AG09309 (cell line): ENCODE measurements at places on chromosomes 4 and X.

GRCh38 chr4:37243722-37244582, 591 bp upstream of the NWD2 start:
- DNase-seq, result no peak

DNA sequence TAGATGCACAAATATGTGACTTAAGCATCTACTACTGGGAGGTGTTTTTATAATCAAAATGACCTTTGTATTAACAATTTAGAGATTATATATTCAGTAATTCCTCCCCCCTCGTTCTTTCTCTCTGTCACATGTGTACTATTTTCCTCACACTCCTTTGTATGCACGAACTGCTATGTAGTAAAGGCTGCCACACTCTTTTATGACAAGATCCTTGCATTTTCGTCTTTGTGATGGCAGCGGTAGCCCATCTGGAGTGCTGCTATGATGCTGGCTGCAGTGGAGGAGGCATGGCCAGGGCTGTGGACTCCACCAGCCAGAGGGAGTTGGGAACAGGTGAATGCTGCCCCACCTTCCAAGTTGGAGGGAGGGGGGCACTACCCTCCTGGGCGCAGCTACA, 216.3 kb downstream of the NSUN7 start:
- no peak for DNase-seq

GRCh38 chrX:139506333-139506732, 24.2 kb upstream of the F9 start:
- no peak for DNase-seq

DNA sequence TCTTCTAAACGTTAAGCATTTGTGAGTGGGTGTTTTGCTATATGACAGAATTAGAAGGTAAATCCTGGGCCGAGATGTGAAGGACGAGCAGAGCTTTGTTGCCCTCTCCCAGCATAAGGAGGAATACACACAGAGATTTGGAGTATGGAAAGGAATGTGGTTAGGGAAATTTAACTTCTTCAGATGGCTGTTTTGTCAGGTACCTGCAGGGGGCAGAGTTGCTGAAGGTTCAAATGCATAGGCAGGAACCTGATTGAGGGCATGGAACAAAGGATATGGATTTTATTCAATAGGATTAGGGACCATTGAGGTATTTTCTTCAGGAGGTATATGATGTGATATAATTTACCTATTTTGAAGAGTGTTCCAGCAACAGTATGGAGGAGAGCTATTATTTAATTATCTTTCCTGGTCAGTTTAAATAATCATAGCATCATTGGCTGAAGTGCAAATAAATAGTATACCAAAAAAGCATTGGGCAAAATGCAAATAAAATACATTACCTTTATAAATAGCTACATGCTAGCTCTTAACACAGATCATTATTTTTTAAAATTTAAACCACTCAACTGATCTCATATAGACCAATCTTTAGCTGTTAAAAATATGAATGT, 143.6 kb downstream of the SLIT2 start:
- no peak for DNase-seq

DNA sequence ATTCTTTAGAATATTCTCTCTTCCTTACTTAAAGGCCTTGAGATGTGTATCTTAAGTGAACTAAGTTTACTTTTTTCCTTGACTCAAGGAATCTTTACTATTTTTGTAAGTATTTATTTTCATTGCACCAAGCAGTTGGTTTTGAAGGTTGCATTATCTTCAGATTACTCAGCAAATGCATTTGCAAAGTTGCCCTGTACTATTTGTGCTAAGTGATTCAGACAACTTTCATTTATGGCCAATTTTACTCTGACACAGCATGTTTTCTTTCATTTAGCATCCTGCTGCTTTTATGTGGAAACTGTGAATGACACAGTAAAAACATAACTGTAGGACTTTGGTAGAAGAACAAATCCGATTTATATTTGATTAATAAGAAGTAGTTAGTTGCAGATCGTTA, 191.0 kb downstream of the CCSER1 start:
- peak; percentile 29 for DNase-seq

GRCh38 chr4:76950052-76950955, 752 bp downstream of the SEPTIN11 start:
- DNase-seq, result no peak

DNA sequence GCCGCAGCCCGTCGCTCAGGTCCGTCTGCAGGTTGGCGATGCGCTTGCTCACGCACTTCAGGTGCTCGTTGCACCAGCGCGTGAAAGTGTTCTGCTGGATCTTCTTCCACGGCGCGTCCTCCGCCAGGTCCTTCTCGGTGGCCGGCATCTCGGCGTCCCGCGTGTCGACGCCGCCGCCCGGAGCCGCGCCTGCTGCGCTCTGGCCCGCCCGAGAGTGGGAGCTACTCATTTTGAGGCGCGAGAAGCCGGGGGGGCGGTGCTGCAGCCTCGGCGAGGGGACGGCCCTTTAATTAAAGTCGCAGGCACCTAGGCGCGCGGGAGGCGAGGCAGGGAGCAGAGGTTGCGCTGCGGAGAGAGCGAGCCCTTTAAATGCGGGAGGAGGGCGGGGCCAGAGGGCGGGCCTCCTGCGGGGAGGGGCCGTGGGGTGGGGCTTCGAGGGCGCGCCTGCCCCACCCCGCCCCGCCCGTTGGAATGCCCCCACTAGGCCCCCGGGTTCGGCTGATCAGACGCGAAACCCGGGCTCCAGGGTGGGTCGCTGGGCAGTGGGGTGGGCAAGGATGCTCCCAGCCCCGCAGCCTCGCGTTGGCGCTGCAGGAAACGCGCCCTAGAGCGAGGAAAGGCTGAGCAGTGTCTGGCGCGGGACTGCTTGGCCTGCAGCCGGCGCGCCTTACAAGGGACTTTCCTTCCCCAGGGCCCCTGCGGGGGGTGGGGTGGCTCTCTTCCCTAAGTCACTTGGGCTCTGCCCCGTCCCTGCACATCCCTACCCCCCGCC, 3.2 kb downstream of the FLNA start:
- peak; percentile 76 for DNase-seq

- DNase-seq, result peak; percentile 35
Observed at GRCh38 chrX:115892787-115893671, 277.5 kb upstream of the AGTR2 start.

DNA sequence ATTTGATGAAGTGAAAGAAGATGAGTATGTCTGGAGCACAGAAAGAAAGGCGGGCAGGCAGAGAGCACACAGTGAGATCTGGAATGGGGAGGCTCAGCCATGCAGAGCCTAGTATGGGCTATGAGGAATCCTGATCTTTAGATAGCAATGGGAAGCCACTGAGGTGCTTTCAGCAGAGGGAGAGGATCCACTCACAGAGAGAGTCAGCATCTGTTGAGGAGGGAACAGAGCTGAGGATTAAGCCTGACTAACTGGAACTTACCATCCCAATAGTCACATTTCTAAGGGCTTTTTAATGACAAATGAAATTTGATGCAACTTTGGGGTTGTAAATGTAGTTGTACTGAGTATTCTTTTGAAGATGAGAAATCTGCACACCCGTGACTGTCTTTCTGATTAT, 20.6 kb upstream of the FGFBP2 start:
- DNase-seq, result no peak

GRCh38 chr4:180394730-180395129, 1848.5 kb upstream of the TENM3 start:
- DNase-seq, result no peak

DNA sequence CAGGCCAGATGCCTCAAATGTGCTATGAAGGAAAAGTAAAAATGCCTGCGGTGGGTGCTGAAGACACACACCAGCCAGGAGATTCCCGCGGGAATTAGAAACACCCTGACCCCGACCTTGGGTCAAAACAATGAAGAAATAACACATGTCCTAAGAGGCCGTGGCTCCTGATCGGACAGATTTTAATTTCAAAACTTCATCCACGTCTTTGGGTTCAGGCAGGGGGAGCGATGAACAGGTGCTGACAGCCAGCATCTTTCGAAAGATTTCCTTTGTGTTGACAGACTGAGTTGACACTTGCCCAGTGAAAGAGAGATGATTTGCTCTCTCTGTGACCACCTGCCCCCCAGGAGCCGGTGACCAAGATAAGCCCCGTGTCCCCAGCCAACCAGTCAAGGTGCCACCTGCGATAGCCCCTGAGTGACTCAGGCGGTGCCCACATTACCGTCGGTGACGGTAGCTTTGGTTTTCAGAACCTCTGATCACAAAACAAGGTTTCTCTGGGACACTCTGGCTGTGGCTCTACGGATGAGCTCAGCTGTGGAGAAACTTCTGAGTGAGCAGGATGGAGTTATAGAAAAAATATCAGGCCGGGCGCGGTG, 11.0 kb upstream of the IL3RA start:
- no peak for DNase-seq

DNA sequence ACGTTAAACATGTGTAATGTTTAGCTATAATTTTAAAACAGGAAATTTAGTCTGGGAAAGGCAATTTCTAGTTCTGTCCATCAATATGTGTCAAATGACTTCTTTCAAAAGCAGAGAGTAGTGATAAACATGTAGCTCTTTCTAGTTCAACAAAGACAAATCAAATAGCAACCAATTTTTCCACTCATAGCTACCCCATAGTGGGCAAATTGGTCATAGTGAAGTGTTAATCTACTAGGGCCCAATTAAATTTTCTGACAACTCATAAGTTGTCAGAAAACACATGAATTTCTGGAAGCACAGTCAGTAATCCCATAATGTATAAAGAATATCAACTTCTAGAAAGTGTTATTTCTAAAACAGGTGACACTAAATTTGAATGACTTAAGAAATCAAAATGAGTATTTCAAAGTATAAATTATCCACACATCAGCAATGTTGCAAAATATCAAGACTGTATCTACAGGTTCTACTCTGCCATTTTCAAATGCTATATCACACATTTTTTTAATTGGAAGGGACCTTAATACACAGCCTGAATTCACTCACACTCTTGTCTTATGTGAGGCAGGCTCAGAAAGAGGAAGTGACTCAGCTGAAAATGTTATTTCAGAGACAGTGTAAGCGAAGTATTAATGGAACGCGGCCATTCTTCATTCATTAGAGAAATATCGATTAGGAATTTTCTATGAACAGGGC, 7.7 kb downstream of the OCIAD2 start:
- DNase-seq, result no peak

DNA sequence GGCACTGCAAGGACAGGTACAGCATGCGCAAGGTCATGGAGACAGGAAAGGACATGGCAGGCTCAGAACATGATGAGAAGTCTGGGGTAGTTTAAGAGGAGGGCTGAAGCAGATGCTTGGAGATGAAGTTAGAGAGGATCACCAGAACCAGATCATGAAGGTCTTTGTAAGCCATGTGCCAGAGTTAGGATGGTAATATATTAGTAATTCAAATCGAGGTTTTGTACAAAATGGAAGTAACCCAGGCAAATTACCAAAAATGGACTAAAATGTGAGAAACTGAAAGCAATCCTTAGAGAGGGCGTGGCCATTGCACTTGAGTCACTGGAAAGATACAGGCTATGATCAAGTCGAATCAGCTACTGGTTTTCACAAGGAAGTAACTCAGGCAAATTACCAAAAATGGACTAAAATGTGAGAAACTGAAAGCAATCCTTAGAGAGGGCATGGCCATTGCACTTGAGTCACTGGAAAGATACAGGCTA, 13.5 kb downstream of the RXFP1 start:
- peak; percentile 45 for DNase-seq

DNA sequence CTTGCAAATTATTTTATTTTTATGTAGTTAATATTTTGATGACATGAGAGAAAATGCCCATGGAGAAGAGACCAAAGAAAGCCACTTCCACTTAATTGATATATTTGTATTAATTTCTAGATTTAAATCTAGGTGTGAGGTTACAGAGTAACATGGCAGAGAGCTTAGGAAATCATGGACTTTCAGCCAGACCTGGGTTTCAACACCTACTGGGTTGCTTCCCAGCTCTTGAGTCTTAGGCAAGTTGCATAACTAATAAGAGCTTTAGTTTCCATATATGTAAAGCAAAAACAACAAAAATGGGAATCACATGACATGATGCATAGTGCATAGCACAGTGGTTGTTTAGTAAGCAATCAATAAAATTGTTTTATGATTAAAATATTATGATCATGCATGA, 413.3 kb downstream of the CCSER1 start:
- DNase-seq, result no peak

DNA sequence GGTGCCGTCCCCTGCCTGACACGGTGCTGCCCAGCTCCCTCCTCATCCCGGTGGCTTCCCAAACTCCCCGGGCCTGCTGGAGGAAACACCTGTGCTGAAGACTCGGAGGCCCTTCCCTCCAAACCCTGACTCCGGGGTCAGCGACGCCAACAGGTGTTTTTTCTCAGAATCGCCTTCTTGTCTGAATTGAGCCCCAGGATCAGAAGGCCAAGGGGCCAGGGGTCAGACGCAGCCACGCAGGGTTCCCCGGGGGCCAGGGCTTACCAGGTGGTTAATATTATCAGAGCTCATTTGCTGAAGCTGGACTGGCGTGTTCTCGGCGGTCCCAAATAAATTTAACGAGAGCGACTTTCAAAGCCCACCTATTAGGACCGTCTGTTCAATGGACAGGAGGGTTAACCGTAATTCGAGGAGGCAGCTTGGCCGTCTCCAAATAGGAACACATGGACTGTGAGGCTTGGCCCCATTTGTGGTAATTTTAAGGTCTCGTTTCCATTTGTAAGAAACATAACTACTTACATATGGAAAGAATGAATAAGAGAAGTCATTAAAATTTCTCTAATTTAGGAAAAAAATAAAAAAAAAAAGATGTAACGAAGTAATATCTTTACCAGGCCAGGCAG, 239.3 kb downstream of the CRLF2 start:
- DNase-seq, result no peak

DNA sequence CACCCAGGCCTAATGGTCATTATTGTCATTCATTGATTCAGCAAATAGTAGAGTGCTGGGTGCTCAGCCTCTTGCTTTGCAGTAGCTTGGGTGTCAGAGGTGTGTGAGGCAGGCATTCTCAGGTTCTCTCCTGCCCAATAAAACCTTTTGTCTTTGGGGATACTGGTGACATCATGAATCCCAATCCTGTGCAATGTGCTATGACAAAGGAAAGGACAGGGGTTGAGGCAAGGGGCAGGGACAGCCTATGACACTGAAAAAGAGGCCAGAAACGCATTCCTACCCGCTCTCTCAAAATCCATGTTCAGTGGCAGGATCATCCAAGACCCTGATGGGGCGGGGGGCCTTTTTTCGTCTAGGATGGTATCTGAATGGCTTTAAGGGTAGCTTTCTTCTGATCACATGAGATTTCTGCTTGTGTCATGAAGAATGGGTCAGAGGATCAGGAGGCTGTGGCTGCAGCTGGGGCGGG, 1.5 kb upstream of the FAM193A start:
- no peak for DNase-seq

GRCh38 chr4:89835413-89835812, 1.5 kb downstream of the SNCA start:
- no peak for DNase-seq

DNA sequence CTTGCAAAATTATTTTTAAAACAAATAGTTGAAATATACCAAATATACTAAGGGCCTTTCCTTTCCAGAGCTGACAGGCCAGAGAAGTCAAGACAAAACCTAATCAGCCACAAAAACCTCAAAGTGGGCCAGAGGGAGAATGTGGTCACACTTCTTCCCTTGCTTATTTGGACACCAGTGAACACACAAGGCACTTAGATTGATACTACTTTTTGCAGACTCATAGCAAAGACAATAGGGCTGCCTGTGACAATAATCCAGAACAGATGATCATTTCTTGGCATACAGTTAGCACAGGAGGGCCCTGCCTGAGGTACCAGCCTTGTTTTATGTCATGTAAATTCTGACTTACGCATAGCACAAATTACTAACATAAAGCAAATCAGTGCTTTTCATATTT, 215.7 kb upstream of the NEIL3 start:
- no peak for DNase-seq

- no peak for DNase-seq
Observed at GRCh38 chr4:22099896-22100295, 151.3 kb upstream of the KCNIP4 start.
